Hepatocyte (in vitro differentiated cells): ENCODE measurements at places on chromosomes 4 and X. TPM values are rescaled to one million over a fixed set of nuclear protein-coding genes. Genes with fewer than 3 reads are reported as not detected.

DNA sequence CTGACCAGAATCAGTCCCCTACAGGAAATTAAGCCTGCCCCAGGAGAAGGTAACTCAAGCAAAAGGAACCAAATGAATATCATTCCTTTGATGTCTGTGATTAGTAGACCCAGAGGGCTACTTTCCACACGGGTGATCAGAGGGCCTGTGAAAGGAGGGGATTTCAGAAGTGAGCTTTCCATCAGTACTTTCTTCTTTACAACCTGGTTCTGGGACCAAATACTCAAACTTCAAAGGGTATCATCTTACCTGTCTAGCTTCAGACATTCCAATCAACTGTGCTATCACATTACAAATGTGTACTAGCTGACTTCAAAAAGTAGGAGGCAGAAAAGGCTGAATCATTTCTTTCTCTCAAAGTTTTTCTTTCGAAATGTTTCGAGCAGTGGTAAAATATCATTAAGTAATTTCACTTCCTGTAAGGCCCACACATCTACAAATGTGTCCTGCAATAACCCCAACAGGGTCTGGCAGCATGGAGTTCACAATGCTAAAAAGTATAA lies 23.9 kb downstream of the ACSL4 start:
- DNase-seq, result no peak

The ATP1B4 gene
- not detected in 2 replicates for total RNA-seq

DNA sequence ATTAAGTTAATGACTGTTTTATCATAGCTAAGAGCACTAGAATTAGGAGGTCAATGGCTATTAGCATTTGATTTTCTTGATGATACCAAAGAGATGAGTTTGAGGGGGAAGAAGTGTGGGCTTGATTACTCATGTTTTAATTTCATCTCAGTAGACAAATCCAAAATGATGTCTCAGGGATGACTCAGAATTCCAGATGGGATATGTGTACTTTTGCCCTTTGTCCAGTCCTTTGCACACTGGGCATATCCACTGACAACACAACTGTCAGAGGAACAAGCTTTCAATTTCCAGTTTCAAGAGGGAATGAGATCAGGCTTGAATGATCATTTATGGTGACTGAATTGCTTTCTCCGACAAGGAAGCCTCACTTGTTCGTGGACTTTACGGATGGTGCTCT lies 325.3 kb upstream of the FTHL17 start:
- no peak for DNase-seq

The RAP2C gene
- 53.8 and 57.4 TPM in 2 replicates for total RNA-seq

The FREM3 gene
- total RNA-seq, result 0.20 and 0.23 TPM in 2 replicates

GRCh38 chr4:51943221-51943620 lies 76.9 kb downstream of the LRRC66 start:
- DNase-seq, result no peak
